ENCODE measurements at places on chromosomes 4 and X.

DNA sequence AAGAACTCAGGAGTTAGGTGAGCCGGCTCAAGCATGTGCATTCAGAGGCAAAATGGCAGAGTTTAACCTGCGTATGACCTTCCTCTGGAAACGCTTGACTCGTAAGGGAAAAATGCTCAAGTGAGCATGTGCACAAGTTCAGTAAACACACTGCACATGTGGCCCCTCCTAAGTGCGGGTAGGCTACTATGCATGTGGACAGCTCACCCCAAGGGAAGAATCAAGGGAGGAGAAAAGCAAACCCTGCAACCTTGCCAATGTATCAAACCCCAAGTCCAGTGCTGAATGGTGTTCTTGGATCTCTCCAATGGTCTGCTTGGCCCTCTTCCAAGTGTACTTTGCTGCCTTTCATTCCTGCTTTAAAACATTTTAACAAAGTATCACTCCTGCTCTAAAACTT is 407.1 kb downstream of the ADAM29 start:
- DNase-seq = no peak

- no peak for DNase-seq
Measured at GRCh38 chr4:121720109-121720508, 23.3 kb upstream of the ANXA5 start.

- no peak for DNase-seq
Measured at GRCh38 chrX:33065415-33065814, 145.9 kb downstream of the DMD start.

GRCh38 chrX:71440401-71440800 is 74.2 kb downstream of the TAF1 start:
- DNase-seq = no peak
